Hepatic stellate cell (primary cell): ENCODE measurements at places on chromosomes 5 and 9.

GRCh38 chr5:53569453-53569852, 9.0 kb downstream of the NDUFS4 start:
- DNase-seq, result no peak

DNA sequence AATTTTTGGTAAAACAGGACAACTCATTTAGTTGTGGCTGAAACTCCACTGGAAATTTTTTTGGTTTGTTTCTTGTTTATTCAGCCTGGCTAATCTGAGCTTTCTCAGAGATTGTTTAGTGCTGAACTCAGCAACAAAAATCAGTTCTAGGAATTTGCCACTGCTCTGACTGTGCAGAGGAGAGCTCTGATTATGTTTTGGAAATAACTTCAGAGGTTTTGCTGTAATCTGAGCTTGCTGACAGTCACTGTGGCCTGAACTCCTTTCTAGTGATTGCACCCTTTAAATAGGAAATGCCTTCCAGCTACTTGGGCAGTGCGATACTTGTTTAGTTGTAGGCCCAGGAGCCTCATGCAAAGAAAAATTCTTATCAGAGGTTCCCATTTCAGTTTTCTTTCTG, 60.2 kb downstream of the OSTF1 start:
- peak; percentile 72 for DNase-seq

- no peak for DNase-seq
These were observed 32.2 kb downstream of the EXD3 start for GRCh38 chr9:137390553-137391410.

DNA sequence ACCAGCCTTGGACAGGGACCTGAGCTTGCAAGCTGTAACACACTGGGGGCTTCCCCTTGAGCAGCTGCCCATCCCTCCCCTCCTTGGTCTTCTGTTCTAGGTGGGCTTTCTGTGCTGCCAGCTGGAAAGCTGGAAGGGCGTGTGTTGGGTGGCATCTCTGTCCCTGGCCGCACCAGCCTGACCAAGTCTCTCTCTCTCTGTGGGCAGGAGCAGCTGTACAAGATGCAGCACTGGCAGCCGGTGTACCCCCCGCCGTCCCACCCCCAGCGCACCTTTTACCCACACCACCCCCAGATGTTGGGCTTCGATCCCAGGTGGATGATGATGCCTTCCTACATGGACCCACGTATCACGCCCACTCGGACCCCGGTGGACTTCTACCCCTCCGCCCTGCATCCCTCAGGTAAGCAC, 32.1 kb upstream of the POMT1 start:
- DNase-seq, result no peak

GRCh38 chr5:66582499-66583165, 13.6 kb upstream of the MAST4 start:
- DNase-seq, result no peak

DNA sequence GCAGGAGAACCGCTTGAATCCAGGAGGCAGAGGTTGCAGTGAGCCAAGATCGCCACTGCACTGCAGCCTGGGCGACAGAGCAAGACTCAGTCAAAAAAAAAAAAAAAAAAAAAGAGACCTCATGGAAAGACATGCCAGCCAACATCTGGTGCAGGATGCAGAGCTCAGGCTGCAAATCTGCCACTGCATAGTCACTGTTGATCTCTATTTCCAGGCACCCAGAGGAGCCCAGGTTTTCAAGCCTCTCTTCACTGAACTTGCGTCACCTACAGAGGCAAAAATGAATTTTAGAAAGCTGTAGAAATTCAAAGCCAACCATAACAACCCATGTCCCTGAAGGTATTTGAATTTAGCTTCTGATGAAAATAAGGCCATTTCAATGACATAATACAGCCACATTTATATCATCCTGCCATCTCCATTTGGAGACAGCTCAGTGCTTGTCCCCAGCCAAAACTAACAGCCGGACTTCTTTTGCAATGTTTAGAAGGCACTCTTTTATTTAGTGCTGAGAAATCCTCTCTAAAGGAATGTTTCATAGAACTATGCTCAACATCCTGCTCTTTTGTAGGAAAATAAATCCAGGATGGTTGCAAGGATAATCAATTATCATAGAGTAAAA, 113.3 kb downstream of the SNX18 start:
- peak; percentile 35 for DNase-seq

GRCh38 chr5:72179028-72179815, 71.9 kb downstream of the MAP1B start:
- DNase-seq, result peak; percentile 80

- no peak for DNase-seq
These were observed 37.0 kb upstream of the LCP2 start for GRCh38 chr5:170334626-170335025.

DNA sequence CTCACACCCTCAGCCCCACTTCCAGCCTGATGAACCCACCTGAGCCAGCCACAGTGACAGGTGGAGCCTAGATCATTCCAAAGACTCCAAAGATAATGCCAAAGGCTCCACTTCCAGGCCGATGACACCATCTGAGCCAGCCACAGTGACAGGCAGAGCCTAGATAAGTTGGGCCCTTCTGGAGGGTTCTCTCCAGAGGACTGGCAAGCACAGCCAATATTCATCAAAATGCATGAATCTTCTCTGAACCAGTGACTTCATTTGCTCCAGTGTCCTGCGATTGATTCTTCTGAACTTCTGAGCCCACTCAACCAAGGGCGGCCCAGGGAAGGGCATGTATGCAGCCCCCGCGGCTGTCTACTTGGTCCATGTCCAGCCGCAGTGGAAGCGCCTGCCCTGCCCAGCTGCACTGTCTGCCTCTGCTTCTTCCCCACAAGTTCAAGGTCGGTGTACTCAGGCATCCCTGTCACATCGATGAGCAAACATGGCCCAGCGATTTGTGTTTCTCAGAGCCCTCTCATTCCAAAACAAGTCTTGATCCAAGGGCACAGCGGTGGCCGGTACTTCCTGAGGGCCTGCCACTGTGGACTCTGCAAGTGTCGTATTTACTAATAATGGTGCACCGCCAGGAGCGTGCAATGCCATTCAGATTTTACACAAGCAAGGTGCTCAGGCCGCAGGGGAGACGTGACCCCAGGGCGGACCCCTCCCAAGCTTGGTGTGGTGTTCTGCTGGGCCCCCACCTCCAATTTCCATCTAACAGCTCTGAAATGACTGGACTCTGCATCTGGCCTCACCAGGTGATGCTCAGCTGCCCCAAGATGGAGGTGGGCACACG, 107.0 kb downstream of the VAV2 start:
- no peak for DNase-seq

GRCh38 chr5:146623666-146624065, 107.7 kb upstream of the GPR151 start:
- no peak for DNase-seq

GRCh38 chr9:21160178-21160577, 6.3 kb downstream of the IFNA21 start:
- DNase-seq, result no peak

- no peak for DNase-seq
These were observed 24.9 kb downstream of the TICAM2 start for GRCh38 chr5:115577329-115577728.

- no peak for DNase-seq
These were observed 616.0 kb downstream of the ACTL7B start for GRCh38 chr9:108239696-108240321.
